Activated T-helper 2 cell treated with anti-CD3 and anti-CD28 coated beads, Interferon-gamma antibody, Interleukin-2, Interleukin-4, amounts not matched to agents 10 μg/mL and 5 μg/mL and 100 μg/mL, durations not matched to agents 14 hours and 24 hours and 36 hours (primary cell): ENCODE measurements at places on chromosomes 3 and 15. TPM values are rescaled to one million over a fixed set of nuclear protein-coding genes. Genes with fewer than 3 reads are reported as not detected.

DNA sequence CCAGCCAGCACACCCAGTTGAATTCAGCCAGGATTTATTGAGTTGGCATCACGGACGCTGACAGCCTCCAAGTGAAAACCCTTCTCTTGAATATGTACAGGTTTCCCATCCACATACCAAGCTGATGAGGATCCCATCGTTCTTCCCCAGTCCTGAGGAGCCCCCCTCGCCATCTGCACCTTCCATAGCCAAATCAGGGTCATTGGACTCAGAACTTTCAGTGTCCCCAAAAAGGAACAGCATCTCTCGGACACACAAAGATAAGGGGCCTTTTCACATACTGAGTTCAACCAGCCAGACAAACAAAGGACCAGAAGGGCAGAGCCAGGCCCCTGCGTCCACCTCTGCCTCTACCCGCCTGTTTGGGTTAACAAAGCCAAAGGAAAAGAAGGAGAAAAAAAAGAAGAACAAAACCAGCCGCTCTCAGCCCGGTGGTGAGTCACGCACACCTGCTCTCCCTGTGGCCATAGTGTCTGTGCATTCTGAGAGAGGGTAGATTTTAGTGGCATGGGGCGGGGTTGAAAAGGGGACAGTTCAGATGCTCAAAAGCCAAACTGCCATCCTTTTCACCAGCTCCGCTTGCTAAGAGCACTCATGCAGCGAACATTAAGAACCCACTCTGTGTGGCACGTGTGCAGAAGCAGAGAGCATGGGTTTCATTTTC lies 51.2 kb downstream of the KLHL25 start:
- peaks cover 79% of the 10 kb centered on the region for H3K36me3 ChIP-seq
- no peak for DNase-seq
- peak overlapping the region; percentile 12 for H3K27ac ChIP-seq

DNA sequence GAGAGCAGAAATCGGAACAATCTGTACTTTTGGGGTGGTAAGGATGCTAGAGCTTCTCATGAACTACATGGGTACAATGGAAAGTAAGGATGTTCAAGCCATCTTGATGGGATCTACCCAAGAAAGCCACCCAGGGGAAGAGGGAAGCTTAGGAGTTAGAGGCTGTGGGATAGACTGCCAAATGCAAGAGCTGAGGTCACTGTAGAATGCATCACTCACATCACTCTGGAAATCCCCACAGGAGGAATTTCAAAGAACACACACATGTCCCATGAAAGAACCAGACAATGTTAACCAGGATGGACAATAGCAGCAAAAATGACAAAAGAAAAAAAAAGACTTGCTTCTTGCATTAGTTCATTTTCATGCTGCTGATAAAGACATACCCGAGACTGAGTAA lies 32.8 kb upstream of the UBE2E2 start:
- no peaks in the 10 kb centered on the region for H3K36me3 ChIP-seq
- peaks cover 2% of the 10 kb centered on the region for H3K27me3 ChIP-seq
- H3K4me3 ChIP-seq, result no peak overlapping the region
- no peak for DNase-seq
- no peak overlapping the region for H3K27ac ChIP-seq

DNA sequence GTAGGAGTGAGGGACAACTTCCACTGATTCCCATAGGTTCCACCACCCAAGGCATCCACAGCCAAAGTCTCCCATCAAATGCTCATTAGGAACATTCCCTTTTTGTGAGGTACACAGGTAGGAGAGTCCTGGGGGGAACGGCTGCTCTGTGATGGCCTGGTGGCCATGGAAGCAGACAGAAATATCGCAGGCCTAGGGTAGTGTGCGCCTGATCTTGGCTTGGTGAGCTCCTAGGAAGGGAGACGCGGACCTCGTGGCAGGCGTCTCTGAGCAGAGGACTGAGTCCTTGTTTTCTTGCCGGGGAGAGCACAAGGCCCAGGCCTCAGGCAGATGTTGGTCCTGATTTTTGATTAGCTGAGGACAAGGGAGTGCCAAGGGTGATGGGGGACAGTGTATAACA lies 99.5 kb downstream of the SNRPN start:
- H3K36me3 ChIP-seq, result peaks cover 87% of the 10 kb centered on the region
- no peak overlapping the region for H3K4me3 ChIP-seq
- no peak overlapping the region for H3K27ac ChIP-seq
- DNase-seq, result no peak
- no peaks in the 10 kb centered on the region for H3K4me1 ChIP-seq
- no peaks in the 10 kb centered on the region for H3K27me3 ChIP-seq

SHC4 gene
- 8.3 and 8.9 TPM in 2 replicates for total RNA-seq

- no peaks in the 10 kb centered on the region for H3K4me1 ChIP-seq
- DNase-seq, result no peak
- no peak overlapping the region for H3K27ac ChIP-seq
- H3K36me3 ChIP-seq, result no peaks in the 10 kb centered on the region
- no peak overlapping the region for H3K4me3 ChIP-seq
Measured at GRCh38 chr3:99394831-99395778, 243.3 kb upstream of the COL8A1 start.

GRCh38 chr15:70589221-70589620 lies 174.1 kb downstream of the UACA start:
- DNase-seq, result no peak
- H3K36me3 ChIP-seq, result peaks cover 11% of the 10 kb centered on the region
- H3K27ac ChIP-seq, result no peak overlapping the region
- H3K4me3 ChIP-seq, result no peak overlapping the region
- H3K27me3 ChIP-seq, result peaks cover 16% of the 10 kb centered on the region
